ENCODE measurements at places on chromosomes 16 and 17. TPM values are rescaled to one million over a fixed set of nuclear protein-coding genes. Genes with fewer than 3 reads are reported as not detected.

DNA sequence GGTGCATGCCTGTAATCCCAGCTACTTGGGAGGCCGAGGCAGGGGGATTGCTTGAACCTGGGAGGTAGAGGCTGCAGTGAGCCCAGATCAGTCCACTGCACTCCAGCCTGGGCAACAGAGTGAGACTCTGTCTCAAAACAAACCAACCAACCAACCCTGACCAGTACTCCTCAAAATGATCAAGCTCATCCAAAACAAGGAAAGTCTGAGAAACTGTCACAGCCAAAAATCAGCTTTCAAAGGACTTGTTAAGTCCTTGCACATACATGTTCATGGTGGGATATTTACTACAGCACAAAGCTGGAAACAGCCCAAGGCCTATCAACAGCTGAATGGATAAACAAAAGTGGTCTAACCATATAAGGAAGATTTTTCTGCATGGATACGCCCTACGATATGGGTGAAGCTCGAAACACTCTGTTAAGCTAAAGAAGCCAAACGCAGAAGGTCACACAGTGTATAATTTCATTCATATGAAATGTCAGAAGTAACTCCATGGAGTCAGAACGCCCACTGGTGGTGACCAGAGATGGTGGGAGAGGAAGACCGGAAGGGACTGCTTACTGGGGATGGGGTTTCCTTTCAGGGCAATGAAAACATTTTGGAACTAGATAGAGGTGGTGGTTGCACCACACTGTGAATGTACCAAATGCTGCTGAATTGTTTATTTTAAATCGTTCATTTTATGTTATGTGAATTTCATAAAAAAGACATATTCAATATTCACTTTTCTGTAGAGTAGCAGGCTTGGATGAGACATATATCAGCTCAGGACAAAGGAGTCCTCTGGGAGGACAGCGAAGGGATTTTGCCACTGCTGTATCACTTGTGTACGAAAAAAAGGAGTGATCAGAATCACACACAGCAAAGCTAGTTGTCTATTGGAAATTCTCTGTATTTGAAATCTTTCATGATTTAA, 17.7 kb downstream of the CCL17 start:
- peak; percentile 69 for ATAC-seq

DNA sequence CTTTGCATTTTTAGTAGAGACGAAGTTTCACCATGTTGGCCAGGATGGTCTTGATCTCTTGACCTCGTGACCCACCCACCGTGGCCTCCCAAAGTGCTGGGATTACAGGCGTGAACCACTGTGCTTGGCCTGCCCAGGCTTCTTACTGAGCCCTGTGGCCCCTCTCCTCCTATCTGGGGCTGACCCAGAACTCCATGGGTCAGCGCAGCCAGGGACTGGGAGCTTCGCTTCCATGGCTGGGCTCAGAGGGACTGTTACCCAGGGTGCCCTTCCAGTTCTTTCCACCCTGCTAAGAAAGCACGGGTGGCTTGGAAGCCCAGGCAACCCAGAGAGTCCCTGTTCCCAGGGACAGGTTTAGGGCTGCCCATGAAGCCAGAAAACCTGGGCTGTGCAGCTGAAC, 28.2 kb downstream of the SHISA6 start:
- ATAC-seq = no peak

CCDC200 gene
- 1.2 TPM for total RNA-seq

GRCh38 chr17:74740173-74740572, 3.1 kb downstream of the RAB37 start:
- ATAC-seq = no peak

HOXB1 gene
- total RNA-seq = 9.0 TPM

- peak; percentile 87 for ATAC-seq
Observed at GRCh38 chr16:67667817-67668494, 1.3 kb downstream of the C16orf86 start.

GRCh38 chr17:37283414-37283961, 92.3 kb upstream of the C17orf78 start:
- no peak for ATAC-seq

DNA sequence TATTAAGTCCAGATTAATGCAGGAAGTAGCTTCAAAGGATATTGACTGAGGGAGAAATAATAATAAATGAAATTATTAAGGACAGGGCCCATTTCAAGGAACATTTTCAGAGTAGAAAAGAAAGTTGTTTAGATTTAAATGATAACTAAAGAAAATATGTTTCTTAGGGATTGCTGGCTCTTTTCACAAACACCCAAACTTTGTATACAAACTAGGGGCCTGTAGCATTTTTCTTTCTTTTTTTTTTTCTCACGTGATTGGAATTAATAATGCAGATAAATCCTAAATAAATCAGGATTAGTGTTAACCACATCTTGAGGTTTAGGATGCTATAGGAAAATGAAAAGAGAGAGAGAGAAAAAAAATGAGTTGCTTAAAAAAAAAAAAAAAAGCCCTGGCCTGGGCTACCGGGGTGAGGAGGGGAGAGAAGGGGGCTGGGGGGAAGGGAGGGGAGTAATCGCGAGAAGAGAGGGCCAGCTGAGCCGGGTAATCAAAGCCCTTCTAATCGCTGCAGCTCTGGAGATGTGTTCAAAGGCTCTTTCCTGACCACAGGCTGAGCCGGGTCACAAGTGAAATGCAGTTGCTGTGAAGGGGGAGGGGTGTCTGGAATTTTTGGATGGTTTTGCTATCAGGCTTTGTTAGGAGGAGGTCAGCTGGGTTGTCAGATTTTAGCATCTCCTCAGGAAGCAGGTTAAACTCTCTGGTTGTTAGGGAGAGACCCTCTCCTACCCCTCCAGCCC, 104.6 kb upstream of the ZFHX3 start:
- ATAC-seq = no peak

CCDC78 gene
- 10.6 TPM for total RNA-seq

- no peak for ATAC-seq
Observed at GRCh38 chr17:55344514-55344997, 77.1 kb downstream of the MMD start.

- no peak for ATAC-seq
Observed at GRCh38 chr17:81402530-81402941, 7.3 kb downstream of the BAHCC1 start.

SPATA2L gene
- 2.3 TPM for total RNA-seq

DNA sequence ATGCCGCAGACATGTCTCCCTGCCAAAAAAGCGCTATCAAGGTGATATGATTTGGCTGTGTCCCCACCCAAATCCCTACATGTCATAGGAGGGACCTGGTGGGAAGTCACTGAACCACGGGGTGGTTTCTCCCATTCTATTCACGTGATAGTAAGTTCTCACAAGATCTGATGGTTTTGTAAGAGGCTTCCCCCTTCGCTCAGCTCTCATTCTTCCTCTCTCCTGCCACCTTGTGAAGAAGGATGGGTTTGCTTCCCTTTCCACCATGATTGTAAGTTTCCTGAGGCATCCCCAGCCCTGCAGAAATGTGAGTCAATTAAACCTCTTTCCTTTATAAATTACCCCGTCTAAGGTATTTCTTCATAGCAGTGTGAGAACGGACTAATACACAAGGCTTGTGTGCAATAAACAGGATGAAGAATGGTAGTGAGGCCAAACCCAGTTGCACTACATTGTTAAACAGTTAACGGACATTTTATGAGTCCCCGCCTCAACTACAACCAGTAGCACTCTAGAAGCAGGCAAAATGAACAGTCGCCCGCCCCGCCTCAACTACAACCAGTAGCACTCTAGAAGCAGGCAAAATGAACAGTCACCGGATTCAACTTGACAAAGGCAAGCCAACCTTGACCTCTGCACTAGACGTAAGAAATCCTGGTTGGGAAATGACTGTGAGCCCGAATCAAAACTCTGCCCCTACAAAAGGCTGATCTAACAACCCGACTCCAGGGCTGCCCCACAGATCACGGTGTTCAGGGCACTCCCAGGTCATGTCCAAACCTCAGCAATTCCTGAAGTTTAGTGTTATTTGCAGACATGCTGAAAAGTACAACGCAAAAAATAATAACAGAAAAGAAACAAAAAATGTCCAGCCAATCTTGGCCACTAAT, 26.3 kb downstream of the VPS53 start:
- ATAC-seq = no peak

DNA sequence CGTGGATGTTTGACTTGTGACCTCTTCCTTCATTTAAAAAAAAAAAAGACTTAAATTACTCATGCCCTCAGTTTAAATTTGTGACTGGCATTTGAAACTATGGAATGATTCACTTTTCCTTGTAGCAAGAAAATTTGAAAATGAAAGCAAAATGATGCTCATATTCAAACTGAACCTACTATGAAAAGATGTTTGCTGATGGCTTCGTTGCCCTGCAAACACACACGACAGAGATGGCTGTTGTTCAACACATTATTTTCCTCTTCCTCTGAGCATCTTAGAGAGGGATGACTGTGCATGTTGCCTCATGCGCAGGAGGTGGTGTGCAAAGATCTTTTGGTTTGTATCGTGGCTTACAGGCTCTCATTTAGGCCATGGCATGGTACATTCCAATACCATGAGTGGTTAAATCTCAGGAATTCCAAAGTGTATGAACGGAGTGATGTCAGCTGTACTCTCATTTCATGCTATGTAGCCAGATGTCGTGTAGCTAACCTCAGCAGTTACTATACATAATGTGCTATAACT, 164.5 kb downstream of the PRKCA start:
- ATAC-seq = peak; percentile 79

WWOX gene
- 12.0 TPM for total RNA-seq

DNA sequence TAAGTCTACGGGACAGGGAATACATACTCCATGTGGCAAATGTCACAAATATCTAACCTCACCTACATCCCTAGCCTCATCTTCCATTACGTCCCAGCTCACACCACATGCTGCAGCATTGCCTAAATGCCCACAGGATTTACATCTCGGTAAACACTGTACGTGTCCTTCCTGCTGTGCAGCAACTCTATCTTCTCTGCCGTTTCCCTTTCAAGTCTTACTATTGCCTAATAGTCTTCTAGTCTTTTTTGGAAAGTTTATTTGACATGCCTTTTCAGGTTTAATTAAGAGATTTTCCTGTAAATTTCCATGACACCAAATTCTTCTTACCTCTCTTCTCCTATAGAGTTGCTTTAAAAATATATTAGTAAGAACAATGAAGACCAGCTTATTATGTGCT, 120.5 kb downstream of the HS3ST4 start:
- ATAC-seq = no peak

- ATAC-seq = no peak
Observed at GRCh38 chr17:17748179-17748578, 66.9 kb downstream of the RAI1 start.

SLFN5 gene
- 2.8 TPM for total RNA-seq

DNA sequence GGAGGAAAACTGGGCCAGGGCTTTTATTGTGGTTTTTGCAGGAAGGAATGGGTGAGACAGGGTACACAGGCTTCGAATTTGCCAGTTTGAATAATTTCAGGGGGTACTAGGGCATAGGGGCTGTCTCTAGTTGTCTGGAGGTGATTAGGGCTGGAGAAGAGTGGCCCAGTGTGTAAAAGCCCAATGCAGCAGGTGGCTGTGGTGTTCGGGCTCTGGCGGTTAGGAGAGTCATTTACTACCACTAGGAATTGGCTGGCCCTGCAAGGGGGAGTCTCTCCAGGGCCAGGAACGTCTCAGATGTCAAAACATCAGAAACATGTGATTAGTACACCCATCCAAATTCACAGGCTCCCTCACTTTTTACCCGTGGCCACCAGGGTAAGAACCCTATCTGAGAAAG, 50.3 kb downstream of the GINS3 start:
- ATAC-seq = no peak

TMEM97 gene
- total RNA-seq = 29.9 TPM

DNA sequence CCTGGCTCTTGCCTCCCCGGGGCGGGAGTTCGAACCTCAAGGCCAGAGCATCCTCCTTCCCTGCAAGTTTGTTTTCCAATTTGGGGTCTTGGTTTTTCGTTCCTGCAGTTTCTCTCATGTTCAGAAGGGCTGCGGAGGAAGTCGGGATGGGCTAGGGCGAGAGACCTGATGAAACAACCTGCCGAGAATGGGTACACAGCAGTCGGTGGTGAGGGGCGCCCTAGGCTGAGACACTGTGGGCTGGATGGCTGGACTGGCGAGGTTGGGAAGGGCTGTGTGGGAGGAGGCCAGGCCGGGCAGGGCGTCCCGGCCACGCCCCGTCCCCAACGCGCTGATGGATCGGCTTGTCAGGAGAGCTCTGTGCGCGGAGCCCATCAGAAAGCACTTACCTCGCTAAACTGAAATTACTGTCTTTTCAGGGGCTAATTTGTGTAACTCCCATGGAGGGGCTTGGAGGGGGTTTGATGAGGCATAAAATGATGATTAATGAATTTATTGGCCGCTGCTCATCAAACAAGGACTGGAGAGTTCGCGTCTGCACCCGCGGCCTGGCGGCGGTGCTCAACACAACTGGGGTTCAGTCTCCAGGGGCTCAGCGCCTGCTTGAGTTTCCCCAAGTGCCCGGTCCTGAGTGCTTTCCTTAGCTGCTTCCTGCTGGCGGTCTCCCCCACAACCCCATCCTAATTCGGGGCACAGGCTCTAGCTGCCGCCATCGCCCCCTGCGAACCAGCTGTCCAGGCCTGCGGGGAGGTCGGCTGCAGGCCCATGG, 9.0 kb downstream of the IRX5 start:
- no peak for ATAC-seq
